H9 (cell line): ENCODE measurements at places on chromosomes 7 and 10. TPM values are rescaled to one million over a fixed set of nuclear protein-coding genes. Genes with fewer than 3 reads are reported as not detected.

Gene PWWP2B
- 9.5 and 10.0 TPM in 2 replicates for total RNA-seq

Gene AIFM2
- total RNA-seq: 4.8 and 5.3 TPM in 2 replicates

Gene RBP3
- not detected in 2 replicates for total RNA-seq

GRCh38 chr10:27355918-27356573 is 115.4 kb upstream of the ACBD5 start:
- no peaks in the 10 kb centered on the region for H3K36me3 ChIP-seq
- no peaks in the 10 kb centered on the region for H3K27me3 ChIP-seq
- no peak overlapping the region for H3K4me3 ChIP-seq
- no peaks in the 10 kb centered on the region for H3K4me1 ChIP-seq

- no peak for DNase-seq
- no peaks in the 10 kb centered on the region for H3K36me3 ChIP-seq
- H3K27me3 ChIP-seq: no peaks in the 10 kb centered on the region
- no peak overlapping the region for H3K4me3 ChIP-seq
- H3K27ac ChIP-seq: no peak overlapping the region
Measured at GRCh38 chr7:115851291-115851690, 179.3 kb downstream of the TFEC start.

Gene HABP2
- not detected in 2 replicates for total RNA-seq
